Smooth muscle cell of the pulmonary artery (primary cell): ENCODE measurements at places on chromosomes 1 and 21. TPM values are rescaled to one million over a fixed set of nuclear protein-coding genes. Genes with fewer than 3 reads are reported as not detected.

OR2L5 gene
- not detected in 2 replicates for total RNA-seq

CFAP107 gene
- total RNA-seq = not detected in 2 replicates

TCHH gene
- total RNA-seq = 0.03 TPM in 1 of 2 replicates, not detected in the other

SH2D1B gene
- total RNA-seq = not detected in 2 replicates

GBP7 gene
- not detected in 2 replicates for total RNA-seq

FCRL2 gene
- total RNA-seq = not detected in 2 replicates

VHLL gene
- 0.13 and 0.92 TPM in 2 replicates for total RNA-seq

FCRLB gene
- total RNA-seq = 1.6 and 2.9 TPM in 2 replicates

COL6A2 gene
- total RNA-seq = 3,111 and 4,259 TPM in 2 replicates

ITGB2 gene
- total RNA-seq = 0.46 and 1.7 TPM in 2 replicates

CLK2 gene
- 33.0 and 36.0 TPM in 2 replicates for total RNA-seq

TDRD5 gene
- total RNA-seq = not detected in 2 replicates

HOOK1 gene
- not detected in 2 replicates for total RNA-seq

NR5A2 gene
- total RNA-seq = under 0.01 and 0.33 TPM in 2 replicates

PODN gene
- 16.0 and 20.9 TPM in 2 replicates for total RNA-seq

DMRTA2 gene
- total RNA-seq = 0.10 and 0.46 TPM in 2 replicates

NMNAT2 gene
- 0.33 and 2.3 TPM in 2 replicates for total RNA-seq

PEX11B gene
- 23.4 and 24.8 TPM in 2 replicates for total RNA-seq

TRAF3IP3 gene
- not detected in 2 replicates for total RNA-seq

RGS4 gene
- total RNA-seq = 792 and 809 TPM in 2 replicates

DDX59 gene
- 13.1 and 14.3 TPM in 2 replicates for total RNA-seq

B3GALT5 gene
- total RNA-seq = 0.10 TPM in 1 of 2 replicates, not detected in the other

RHBDL2 gene
- 0.46 and 0.91 TPM in 2 replicates for total RNA-seq

XKR8 gene
- 5.5 and 6.3 TPM in 2 replicates for total RNA-seq

HSPA6 gene
- 0.65 and 4.5 TPM in 2 replicates for total RNA-seq

TENT5C gene
- 1.5 and 4.5 TPM in 2 replicates for total RNA-seq
